Fibroblast of the conjunctiva (primary cell): ENCODE measurements at places on chromosomes 1 and 21.

GRCh38 chr1:66282343-66282852 is 251.6 kb upstream of the SGIP1 start:
- peak; percentile 35 for DNase-seq

- no peak for DNase-seq
These were observed 9.4 kb downstream of the RUSC1 start for GRCh38 chr1:155329980-155330598.

GRCh38 chr1:151106894-151107293 is 36.3 kb downstream of the GABPB2 start:
- peak; percentile 8 for DNase-seq

DNA sequence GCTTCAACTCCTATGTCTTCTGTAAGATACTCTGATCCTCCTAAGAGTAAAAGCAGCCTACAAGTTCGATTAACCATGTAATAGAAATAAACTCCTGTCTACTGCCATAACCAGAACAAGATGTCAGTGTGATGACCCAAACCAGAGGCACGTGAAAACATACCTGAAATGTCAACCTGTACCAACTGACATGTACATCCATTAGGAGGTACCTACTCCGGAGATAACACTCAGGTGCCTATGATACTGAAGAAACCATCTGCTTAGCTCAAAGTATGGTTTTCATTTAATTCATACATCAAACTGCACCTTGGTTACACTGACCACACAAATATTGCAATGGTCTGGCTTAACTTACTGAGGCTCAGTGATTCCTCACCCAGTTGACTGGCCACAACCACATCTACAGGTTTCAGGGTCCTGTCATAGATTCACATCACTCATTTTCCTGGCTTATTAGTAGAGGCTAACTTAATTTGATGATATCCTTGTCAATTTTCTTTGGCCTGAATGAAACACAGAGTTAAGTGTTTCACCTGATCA is 4.4 kb downstream of the ITPKB start:
- no peak for DNase-seq

DNA sequence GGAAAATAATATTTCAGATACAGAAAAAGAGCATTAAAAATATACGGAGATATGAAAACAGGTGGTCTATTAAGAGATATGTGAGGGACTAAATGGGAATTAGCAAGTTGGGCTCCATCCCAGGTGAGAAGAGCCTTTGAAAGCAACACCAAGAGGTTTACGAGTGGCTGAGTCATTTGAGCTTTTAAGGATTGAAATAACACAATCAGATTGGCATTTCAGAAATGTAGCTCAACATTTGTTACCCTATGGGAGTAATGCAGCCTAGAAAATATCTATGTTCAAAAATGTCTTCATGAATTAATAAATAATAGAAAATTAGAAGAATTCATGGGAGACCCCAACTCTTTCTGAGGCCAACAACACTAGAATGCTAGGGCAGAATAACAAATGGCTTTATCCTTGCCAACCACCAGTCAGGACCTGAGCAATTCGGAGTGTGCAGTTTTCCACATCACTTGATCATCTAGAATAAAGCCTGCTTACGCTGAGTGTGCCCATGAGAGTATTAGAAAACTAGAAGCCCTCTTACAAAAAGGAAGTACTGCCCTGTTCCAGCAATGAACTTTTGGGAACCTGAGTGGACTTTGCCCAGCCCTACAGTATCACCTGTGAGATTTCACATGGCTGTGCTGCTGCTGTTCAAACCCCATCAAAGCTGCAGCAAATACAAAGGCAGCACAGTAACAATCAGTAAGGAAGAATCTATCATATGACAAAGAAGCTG is 538.0 kb upstream of the CAMK1G start:
- no peak for DNase-seq

DNA sequence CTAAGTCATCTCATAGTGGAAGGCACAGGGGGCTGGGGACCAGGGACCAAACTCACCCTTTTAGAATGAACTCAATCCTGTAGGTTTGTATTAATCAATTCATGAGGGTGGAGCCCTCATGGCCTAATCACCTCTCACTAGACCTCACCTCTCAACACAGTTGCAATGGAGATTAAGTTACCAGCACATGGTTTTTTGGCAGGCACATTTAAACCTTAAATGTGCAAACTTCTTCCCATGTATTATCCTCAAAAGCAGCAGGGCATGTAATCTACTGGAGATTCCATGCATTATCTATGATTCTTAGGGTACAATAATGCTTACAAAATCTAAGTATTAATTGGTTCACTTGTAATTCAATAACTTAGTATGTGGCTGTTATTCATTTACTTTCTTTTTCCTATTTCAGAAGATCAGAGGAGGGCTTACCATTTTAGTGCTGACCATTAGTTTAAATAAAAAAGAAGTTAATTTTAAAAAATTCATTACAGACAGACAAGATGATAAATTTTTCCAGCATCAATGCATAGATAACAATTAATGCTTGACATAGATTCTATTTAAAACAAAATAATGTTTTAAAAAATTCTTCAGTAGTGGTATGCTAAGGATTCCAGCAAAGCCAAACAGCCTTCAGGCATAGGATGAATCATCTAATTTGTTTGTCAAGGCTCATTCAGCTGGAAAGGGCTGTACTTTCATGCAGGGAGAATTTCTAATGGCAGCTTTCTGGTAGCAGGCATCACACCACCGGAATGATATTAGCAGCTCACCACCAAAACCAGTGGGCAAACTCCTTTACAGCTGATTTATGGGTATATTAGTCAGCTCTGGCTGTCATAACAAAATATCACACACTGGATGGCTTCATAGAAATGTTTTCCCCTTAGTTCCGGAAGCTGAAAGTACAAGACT is 124.6 kb upstream of the ZNF648 start:
- DNase-seq: peak; percentile 38

DNA sequence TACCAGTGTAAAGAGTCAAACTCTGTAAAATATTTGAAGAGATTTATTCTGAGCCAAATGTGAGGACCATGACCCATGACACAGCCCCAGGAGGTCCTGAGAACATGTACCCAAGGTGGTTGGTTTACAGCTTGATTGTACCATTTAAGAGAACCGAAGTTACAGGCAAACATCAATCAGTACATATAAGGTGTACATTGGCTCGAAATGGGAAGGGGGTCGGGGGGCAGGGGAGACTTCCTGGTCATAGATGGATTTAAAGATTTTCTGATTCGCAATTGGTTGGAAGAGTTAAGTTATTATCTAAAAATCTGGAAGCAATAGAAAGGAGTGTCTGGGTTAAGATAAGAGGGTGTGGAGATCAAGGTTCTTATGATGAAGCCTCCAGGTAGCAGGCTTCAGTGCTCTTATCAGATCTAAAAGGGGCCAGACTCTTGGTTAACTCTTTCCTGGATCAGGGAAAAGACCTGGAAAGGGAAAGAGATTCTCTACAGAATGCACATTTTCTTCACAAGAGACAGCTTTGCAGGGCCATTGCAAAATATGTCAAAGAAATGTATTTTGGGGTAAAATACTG is 47.5 kb upstream of the NTPCR start:
- no peak for DNase-seq

DNA sequence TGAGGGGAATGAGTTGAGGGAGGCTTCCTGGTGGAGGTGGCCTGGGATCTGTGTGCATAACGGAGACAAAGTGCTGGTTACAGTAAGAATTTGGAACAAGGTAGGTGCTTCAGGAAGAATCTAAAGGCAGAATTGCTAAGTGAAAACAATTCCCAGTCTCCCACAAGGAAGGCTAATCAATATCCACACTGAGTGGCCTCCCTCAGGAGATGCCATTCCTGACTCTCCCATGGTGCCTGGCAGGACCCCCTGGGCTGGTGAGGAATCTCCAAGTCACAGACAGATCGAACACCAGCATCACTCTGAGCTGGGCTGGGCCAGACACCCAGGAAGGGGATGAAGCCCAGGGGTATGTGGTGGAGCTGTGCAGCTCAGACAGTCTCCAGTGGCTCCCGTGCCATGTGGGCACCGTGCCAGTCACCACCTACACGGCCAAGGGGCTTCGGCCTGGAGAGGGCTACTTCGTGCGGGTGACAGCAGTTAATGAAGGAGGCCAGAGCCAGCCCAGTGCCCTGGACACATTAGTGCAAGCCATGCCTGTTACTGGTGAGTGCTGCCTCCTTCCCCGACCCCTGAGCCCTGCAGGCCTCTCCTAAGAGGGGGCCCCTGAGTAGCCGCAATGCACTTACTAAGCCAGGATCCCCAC is 30.7 kb downstream of the IGFN1 start:
- DNase-seq: no peak

- DNase-seq: no peak
These were observed 301.2 kb upstream of the SPAG17 start for GRCh38 chr1:118486199-118486598.

DNA sequence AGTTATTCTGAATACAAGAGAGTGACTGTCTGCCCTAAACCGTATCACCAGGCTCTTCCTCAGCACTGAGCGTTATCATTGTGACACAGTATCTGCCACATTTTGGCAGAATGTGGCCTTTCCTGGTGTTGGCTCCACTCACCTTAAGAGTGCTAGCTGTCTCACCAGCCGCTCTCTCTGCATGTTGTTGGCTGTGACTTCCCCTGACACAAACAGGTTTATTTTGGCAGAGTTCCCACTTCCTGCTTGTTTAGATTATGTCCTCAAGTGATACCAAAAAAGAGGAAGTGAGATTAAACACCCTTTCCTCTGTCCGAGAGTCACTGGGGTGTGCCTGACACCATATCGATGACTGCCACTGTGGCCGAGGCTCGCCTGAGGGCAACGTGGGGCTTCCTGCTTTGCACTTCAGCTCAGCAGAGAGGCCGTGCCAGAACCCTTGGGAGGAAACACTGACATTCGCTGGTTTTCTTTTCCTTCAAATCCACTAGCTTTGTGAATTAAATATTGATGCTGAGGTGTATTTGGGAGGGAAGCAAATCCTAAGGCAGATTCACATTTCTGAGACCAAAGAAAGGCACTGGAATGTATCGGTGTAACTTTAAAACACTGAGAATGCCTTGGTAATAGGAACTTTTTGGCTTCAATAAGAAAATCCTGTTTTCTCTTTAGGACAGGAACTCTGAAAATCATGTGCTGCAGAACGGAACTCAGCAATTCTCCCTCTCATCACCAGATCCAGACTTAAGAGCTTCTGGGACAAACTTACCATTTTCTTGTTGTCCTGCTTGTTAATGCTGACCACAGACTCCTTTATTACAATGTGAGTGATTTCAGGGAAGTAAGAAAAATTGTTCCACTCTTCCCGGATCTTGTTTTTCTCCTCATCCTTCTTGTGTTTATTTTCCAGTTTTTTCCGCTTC is 102.1 kb downstream of the JAK1 start:
- no peak for DNase-seq

- DNase-seq: no peak
These were observed 93.9 kb downstream of the STUM start for GRCh38 chr1:226642421-226642820.

DNA sequence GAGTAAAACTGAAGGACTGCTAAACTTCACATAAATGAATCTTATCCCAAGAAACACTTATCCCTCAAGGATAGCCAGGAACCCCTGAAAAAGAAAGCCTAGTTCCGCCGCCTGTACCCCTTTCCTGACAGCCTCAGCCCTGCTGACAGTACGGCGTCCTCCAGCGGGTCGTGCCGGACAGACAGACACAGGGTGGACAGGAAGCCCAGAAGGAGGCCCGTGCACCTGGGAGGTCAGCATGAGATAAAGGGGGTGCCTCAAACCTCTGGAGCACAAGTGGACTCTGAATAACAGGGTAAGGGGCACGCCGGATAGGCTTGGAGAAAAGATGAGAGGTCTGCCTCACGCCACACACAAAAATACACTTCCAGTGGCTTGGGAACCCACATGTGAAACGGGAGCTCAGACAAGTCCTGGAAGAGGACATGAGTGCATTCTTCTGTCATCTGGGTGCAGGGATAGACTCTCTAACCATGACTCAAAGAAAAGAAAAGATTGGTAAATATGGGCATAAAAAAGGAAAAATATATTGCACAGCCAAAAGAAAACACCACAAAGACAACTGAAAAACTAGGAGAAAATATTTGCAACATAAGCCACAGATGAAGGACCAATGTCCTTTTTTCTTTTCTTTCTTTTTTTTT is 17.3 kb upstream of the ADARB1 start:
- no peak for DNase-seq

GRCh38 chr1:202687370-202687769 is 22.9 kb downstream of the SYT2 start:
- no peak for DNase-seq

DNA sequence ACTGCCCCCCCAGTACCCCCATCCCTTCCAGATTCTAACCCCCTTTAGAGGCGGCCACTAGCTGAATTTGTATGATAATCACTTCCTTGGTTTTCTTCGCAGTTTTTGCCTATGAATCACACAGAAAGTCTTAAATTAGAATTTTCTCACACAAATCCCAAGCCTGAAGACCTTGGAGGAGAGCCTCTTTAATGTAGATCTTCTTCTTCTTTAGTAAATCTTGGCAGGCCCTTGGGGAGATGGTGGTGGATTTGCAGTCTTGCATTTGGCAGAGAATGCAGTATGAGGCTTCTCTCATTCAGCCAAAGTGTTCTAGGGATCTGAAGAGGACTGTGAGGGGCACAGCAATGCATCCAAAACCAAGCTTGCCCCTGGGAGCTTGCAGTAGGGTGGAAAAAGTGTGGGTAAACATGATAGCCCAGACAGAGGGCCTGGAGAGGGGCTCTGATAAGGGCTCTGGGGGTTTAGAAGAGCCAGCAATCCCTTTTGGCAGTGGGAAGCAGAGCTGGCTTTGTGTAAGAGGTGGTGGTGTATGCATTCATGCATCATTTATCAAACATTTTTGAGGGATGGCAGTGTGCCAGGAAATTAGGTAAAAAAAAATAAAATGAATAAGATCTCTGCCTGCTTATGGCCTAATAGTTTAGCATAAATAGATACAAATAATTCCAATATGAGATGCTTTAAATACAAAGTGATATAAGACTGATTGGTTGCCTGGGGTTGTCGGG is 7.7 kb upstream of the CDC42 start:
- DNase-seq: peak; percentile 61

DNA sequence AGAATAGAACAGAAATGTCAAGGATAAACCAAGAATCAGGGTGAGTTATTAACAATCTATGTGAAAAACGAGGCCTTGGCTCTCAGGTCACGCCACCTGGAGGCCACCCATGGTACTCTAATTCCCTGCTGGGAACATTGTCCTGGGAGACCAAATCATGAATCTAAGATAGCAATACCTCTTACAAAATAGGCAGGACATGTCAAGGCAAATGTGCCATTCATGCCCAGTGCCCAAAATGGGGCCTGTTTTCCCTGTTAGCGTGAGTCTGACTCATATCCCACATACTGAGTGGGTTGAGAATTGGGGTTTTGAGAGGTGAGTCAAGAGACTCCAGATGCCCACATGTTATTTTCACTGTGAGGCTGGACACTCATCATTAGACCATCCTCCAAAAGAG is 380.8 kb downstream of the HHIPL2 start:
- DNase-seq: peak; percentile 20

- DNase-seq: peak; percentile 13
These were observed 53.2 kb downstream of the CNN3 start for GRCh38 chr1:94873520-94874351.

DNA sequence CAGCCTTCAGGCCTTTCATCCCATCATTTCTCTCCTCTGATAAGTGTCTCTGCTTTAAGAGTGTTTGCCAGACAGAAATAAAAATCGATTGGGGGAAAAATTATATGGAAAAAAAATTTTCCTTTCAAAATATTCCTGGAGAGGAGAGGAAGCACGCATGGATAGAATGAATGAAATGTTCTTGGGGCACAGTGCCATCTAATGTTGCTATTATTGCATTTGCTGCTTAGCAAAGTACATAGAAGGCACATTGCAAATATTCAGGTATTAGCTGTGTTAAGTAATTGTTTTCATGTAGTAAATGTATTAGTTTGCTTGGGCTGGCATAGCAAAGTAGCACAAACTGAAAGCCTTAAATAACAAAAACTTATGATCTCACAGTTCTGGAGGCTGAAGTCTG is 18.1 kb downstream of the B3GALT5 start:
- DNase-seq: no peak

- DNase-seq: no peak
These were observed 81.0 kb downstream of the PLPPR5 start for GRCh38 chr1:98923667-98924066.
